ENCODE measurements at places on chromosomes 4 and X.

GRCh38 chr4:98006060-98006459 lies 137.2 kb downstream of the STPG2 start:
- no peak for DNase-seq

DNA sequence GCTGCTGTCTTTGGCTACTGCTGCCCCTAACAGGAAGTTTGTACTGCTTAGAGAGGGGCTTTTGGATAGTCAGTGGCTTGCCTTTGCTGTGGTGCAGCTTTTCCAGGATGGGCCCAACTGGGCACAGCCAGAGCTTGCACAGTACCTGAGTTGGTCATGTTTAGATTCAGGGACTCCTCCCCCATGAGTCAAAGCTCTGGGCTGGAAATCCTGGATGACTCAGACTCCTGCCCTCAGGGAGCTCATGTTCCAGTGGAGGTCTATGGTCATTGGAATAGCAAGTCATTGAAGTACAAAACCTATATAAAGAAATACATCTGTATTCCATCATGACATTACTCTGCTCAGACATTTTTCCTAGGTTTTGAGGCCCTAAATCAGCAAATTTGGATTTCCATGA lies 66.7 kb upstream of the PJA1 start:
- no peak for DNase-seq

GRCh38 chr4:150960818-150961217 lies 54.3 kb downstream of the LRBA start:
- no peak for DNase-seq

GRCh38 chrX:100717363-100717762 lies 14.6 kb downstream of the SYTL4 start:
- DNase-seq, result no peak

- DNase-seq, result peak; percentile 7
These were observed 71.5 kb downstream of the ANAPC4 start for GRCh38 chr4:25448379-25449109.

DNA sequence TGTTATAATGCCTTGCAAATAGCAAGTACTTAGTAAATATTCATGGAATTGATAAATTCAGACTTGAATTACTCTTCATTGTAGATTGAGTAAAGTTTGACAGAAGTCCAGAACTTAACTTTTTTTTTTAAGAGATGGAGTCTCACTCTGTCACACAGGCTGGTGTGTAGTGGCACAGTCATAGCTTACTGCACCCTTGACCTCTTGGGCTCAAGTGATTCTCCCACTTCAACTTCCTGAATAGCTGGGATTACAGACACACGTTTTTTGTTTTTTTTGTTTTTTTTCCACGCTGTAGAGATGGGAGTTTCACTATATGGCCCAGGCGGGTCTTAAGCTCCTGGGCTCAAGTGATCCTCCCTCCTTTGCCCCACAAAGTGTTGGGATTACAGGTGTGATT lies 32.1 kb downstream of the UBE2K start:
- no peak for DNase-seq

- no peak for DNase-seq
These were observed 16.9 kb downstream of the PLP1 start for GRCh38 chrX:103793545-103793940.

DNA sequence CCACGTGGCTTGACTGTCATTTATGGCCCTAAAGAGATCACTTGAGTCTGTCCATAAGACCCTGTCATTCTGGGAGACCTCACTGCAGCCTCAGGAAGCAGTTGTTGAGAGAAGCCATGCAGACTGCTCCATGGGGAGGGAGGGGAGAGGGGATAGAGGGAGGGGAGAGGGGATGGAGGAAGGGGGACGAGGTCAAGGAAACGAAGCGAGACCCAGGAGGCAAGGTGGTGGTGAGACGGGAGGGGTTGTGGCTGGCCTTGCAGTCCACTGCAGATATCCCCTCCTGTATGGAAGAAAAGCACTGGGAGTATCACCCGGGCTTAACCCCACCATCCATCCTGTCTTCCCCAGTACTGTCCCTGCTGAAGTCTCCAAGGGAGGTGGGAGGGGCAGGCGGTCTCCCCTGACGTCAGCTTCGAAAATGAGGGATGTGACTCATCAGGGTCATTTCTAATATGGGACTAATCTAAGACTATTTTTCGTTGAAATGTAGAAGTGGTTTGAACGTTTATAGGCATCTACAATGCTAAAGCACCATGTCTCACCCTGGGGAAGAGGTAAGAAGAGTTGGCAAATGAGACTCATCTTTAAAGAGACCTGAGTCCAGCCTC lies 5.6 kb downstream of the TMEM255A start:
- DNase-seq, result no peak

DNA sequence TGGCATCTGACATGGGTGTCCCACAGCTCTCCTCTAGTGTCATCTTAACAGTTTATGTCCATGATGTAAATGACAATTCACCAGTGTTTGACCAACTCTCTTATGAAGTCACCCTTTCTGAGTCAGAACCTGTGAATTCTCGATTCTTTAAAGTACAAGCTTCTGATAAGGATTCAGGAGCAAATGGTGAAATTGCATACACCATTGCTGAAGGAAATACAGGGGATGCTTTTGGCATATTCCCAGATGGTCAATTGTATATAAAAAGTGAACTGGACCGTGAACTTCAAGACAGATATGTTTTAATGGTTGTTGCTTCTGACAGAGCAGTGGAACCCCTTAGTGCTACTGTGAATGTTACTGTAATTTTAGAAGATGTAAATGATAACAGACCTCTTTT lies 4.6 kb downstream of the FAT4 start:
- no peak for DNase-seq

- no peak for DNase-seq
These were observed 65.6 kb downstream of the JAKMIP1 start for GRCh38 chr4:6134612-6135220.

- no peak for DNase-seq
These were observed 83.2 kb downstream of the RBM47 start for GRCh38 chr4:40546506-40546905.

GRCh38 chr4:62023633-62024032 lies 823.5 kb downstream of the ADGRL3 start:
- no peak for DNase-seq

DNA sequence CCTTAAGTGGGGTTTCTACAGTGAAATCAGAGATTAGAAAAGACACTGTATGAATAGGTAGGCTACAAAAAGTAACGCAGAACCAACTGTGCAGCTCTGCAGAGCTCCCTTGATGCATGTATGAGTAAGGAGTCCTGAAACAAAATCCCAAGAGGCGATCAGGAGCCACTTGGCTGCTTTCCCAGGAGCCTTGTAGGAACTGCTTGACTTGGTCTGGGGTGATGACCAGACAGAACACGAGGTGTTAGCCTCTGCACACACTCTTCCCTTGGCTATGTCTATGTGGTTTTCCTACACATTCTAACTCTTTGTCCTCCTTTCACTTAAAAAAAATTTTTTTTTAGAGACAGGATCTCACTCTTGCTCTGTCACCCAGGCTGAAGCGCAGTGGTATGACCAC lies 22.8 kb upstream of the AP1S2 start:
- DNase-seq, result no peak

DNA sequence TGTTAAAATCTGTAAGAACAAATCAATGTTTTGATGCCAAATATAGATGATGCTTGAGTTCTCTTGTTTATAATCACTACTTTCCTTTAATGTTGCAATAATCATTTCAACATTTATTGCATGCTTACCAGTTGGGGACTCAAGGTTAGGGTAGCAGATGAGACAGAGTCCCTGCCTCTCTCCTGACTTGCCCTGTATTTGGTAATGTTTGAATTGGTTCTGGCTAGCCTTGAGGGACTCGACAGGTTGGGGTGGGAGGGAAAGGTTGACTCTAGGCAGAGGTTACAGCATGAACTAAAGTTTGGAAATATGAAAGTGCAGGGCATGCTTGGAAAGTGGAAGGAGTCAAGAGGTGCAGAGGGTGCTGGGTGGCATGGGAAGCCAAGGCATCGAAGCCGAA lies 2.0 kb downstream of the SEC24B start:
- DNase-seq, result no peak

DNA sequence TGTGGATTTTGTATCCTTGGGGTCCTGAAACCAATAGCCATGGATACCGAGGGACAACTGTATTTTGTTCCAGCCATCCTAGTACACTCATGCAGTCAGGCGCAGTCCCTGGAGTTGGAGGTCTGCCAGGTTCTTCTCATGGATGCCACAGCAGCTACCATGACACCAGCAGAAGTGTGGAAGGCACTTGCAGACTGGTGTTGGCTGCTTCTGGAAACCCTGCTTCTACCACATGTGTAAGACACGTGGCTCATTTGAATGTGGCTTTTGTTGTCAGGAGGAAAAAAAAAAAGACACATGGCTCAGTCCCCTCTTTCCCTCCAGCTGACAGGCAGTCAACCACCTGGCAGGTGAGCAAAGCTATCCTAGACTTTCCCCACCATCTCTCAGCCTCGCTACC lies 19.4 kb downstream of the DRD5 start:
- DNase-seq, result no peak

GRCh38 chrX:23752740-23753415 lies 9.8 kb upstream of the ACOT9 start:
- peak; percentile 60 for DNase-seq

- DNase-seq, result no peak
These were observed 786 bp upstream of the ZFX start for GRCh38 chrX:24148535-24149350.

GRCh38 chrX:10566716-10567097 lies 53.7 kb downstream of the MID1 start:
- no peak for DNase-seq

- peak; percentile 39 for DNase-seq
These were observed 8.0 kb downstream of the HERC3 start for GRCh38 chr4:88600176-88600838.

DNA sequence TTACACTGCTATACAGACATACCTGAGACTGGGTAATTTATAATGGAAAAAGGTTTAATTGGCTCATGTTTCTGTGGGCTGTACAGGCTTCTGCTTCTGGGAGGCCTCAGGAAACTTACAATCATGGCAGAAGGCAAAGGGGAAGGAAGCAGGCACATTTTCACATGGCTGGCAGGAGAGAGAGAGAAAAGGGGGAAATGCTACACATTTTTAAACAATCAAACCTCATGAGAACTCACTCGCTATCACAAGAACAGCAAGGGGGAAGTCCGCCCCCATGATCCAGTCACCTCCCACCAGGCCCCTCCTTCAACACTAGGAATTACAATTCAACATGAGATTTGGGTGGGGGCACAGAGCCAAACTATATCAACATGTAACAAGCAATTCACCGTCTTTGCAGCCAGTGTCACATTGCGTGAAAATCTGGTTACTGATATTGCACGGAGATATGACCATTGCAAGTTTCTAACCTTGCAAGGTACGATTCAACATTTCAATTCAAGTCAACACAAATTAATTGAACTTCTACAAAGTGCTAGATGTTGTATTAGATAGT lies 61.7 kb upstream of the RELL1 start:
- no peak for DNase-seq

GRCh38 chr4:130233377-130234047 lies 1137.6 kb downstream of the C4orf33 start:
- no peak for DNase-seq

GRCh38 chr4:90689739-90690138 lies 562.5 kb downstream of the CCSER1 start:
- no peak for DNase-seq

DNA sequence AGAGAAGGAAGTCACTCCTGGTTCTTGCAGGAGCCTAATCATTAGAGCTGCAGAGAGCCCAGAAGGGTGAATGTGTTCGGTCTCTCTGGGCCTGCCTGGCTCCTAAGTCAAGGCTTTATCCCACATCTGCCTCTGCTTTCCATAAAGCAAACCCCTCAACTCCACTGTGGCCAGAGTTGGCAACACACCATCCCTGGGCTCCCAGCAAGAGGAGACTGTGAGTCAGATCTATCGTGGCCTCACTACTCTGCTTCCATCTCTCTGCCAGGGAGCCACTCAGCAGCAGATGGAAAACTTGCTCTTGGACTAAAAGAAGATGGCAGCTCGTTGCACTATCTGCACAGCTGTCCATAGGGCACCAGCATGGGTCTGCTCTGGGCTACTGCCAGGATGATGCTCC lies 348.2 kb downstream of the FBXW7 start:
- DNase-seq, result no peak

- no peak for DNase-seq
These were observed at the start of gene ZFP92 for GRCh38 chrX:153411255-153411987. Gene ZFP92 (plus strand): TSS chrX:153411472. CDS start chrX:153418323, 6,851 bp downstream.

GRCh38 chrX:16836371-16836770 lies 33.8 kb downstream of the RBBP7 start:
- DNase-seq, result no peak

GRCh38 chr4:169222761-169223160 lies 48.0 kb downstream of the SH3RF1 start:
- no peak for DNase-seq

DNA sequence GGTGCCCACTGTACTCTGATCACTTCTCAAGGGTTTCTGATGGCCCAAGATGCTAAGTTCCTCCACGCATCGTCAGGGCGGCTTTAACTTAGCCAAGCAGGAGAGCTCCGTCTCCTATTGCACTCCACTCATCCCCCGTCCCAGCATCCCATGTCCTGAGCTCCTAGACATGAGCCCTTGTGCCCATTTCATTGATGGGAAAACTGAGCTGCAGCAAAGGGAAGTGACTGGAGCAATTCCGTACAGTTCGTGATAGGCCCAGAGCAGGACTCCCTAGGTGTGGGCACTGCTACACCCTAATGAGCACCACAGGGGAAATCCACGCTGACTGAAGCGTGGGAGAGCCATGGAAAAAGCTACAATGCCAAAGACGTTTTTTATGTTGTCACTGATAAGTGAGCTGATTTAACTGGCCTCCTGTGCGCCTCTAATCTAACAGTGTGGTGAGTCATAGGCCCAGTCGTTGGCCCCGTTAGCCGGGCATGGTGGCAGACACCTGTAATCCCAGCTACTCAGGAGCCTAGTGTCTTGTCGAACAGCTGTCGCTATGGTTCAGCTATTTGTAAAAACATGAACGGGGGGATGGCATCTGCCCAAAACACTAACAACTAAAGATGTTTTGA lies 14.9 kb downstream of the NSDHL start:
- no peak for DNase-seq

DNA sequence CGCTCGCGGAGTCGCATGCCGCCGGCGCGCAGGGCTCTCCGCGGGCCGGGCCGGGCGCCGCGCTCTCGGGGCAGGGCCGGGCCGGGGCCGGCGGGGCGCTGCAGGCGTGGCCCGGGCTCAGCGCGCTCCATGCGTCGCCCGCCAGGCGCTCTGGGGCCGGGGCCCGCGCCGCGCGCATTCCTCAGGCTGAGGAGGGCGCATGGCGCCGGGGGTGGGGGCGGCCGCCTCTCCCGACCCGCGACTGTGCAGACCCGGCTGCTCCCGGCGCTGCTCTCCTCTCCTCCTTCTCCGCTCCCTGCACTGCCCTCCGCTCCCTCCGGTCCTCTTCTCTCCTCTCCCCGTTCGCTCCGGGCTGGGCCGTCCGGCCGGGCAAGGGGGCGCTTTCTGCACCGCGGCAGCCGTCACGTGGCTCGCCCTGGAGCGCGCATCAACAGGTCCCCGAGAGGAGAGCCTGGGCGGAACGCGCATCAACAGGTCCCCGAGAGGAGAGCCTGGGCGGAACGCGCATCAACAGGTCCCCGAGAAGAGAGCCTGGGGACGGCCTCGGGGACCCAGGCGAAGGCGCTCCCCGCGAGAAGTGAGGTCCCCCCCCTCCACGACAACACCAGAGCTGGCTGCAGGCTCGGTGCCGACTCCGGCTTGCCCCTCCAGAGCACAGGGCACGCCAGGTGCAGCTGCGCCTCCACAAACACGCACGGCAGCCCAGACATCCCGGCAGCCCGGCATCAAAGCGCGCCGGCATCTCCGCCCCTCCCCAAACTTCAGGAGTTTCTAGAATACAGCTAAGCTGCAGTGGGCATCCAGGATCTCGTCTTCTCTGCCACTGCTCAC lies 12.9 kb downstream of the PPP2R3B start:
- no peak for DNase-seq

GRCh38 chrX:153063315-153063714 lies 7.0 kb downstream of the PNMA3 start:
- DNase-seq, result no peak

All from AG09319 (cell line).